PC-3 (cell line): ENCODE measurements at places on chromosomes 16 and 17. TPM values are rescaled to one million over a fixed set of nuclear protein-coding genes. Genes with fewer than 3 reads are reported as not detected.

- no peak for DNase-seq
Measured at GRCh38 chr16:31473264-31473984, 1.5 kb downstream of the TGFB1I1 start.

- peak; percentile 3 for DNase-seq
Measured at GRCh38 chr17:7915179-7915610, 894 bp downstream of the RNF227 start.

DNA sequence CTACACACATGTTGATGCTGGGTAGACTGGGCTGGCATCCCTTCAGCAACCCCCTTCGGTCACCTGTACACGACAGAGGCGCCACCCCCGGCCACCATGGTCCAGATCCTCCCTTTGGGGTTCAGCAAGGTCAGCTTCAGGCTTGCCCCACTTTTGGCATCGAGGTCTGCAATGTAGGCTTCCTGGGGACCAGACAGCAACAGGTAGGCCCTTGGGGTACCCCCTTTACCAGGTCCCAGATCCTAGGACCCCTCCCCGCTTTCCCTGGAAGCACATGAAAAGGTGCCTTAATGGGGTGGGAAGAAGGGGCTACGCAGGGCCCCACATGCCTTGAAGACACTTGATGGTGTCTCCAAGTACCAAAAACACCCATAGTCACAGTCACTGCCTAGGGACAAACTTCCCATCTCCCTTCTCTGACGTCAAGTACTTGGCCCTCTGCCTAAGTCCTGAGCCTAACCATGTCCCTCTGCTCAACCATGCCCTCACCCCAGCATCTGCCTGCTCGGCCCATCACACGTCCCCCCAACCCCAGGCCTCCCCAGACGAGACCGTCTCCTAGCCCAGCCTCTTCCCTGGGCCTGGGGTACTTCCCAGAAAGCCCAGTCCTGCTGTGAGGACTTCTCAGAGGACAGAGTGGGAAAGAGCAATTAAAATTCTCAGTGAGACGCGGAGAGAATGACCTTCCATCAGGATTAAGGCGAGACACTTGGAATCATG lies 12.1 kb downstream of the ACLY start:
- DNase-seq: no peak

GRCh38 chr17:37111329-37111728 lies 162.6 kb downstream of the AATF start:
- DNase-seq: no peak

DNA sequence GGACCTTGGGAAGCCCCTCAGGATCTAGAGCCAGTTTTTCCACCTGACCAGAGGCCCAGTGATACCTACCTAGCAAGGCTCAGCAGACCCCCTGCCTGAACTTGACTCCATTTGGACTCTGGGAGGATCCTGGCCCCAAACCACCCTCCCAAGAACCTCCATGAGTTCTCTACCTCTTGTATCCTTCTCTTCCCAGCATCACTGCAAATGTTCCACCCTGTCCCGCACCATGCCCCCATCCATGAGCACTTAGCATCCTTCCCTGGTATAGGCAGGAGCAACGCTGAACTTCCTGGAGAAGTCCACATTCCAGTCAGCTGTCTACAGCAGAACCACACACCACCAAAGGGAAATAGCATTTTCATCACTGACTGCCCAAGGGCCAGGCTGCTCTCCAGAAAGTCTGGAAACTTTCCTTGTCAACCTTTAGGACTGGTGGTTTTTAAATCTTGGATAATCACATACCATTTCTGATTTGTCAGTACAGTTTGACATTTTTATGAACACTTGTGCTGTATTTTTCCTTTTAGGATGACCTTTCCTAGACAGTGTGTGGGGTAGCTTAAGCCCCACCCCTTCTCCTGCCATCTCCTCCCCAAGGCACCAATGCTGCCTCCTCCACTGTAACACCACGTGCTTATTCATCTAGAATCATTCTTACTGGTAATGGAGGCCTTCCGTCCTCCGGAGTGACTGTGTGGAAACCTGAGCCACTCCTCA lies 13.9 kb downstream of the EIF4A3 start:
- no peak for DNase-seq

DNA sequence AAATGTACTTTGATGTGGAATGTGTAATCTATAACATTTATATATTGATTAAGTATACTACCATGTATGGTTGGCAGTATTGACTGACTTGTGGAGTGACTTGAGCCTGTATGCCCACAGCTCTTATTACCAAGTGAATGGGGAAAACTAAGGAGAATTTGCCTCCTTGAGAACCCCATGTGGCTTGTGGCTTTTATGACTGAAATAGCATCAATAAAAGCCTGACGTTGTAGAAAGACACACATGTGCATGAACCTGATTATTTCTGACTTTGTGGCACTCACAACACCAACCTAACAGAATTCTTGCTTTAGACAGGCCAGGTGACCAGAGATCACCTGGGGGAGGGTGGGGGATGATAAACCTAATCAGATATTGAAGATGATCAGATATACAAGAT lies 2.1 kb upstream of the LRRC75A start:
- no peak for DNase-seq

- DNase-seq: no peak
Measured at GRCh38 chr17:77754956-77755355, 203.5 kb upstream of the TNRC6C start.

DNA sequence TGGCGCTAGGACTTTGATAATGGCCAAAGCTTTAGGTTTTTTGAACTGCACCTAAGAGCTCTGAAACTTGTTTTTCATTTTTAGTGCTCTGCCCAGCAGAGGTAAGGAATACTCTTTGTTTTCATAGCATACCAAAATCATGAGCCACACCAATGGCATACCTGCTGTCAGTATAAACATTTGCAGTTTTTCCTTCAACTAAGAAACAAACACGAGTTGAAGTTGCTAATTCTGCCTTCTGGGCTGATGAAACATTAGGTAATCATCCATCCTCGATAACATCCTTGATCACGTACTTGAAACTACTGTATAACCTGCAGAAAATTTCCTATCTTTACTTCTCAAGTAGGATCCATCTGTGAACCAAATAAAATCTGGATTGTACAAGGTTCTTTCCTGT lies 20.6 kb upstream of the B4GALNT2 start:
- DNase-seq: peak; percentile 63

DNA sequence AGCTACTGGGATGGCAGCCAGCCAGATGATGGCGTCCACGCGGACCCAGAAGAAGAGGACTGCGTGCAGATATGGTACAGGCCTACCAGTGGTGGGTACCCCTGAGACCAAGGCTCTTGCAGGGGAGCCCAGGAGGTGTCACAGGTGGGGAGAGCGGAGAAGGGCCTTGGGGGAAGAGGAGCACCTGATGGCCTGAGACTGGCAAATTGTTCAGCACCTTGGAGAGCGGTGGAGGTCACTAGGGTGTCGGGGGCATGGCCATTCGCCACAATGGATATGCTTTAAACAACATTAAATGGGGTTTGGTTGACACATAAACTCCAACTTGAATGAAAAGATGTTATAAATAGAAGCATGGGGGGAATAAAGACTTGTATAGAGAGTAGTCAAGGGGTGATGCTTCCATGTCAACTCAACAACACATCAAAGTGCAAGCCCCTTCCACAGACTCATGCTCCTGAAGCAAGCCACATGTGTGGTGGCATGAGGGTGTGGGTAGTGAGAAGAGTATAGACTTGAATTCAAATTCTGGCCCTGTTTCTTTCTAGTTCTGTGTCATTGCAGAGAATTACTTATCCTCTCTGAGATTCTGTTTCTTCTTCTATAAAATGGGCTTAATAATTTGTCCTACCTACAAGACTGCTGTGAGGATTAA lies 22.2 kb downstream of the CLEC19A start:
- DNase-seq: no peak

GRCh38 chr17:21373696-21374440 lies 2.3 kb upstream of the KCNJ12 start:
- DNase-seq: no peak

GRCh38 chr17:75981019-75981615 lies 2.1 kb downstream of the TEN1 start:
- no peak for DNase-seq

- peak; percentile 63 for DNase-seq
Measured at GRCh38 chr17:67285360-67285759, 40.4 kb upstream of the HELZ start.

DNA sequence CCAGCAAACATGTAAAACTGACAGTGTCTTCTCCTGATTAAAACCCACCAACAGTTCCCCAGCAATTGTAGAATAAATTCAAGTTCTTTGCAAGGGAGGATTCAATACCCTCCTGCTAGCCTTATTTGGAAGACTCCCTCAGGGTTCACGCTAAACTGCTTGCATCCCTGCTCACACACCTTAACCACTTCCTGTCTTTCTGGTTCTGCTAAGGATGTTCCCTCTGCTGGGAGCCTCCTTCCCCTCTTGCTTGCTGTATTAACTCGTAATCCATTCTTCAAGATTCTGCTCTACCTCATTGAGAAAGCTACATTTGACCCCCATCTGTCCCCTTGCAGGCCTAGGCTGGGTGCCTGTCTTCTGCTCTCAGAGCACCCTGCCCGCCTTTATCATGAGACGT lies 2.3 kb upstream of the SHISA6 start:
- no peak for DNase-seq

DNA sequence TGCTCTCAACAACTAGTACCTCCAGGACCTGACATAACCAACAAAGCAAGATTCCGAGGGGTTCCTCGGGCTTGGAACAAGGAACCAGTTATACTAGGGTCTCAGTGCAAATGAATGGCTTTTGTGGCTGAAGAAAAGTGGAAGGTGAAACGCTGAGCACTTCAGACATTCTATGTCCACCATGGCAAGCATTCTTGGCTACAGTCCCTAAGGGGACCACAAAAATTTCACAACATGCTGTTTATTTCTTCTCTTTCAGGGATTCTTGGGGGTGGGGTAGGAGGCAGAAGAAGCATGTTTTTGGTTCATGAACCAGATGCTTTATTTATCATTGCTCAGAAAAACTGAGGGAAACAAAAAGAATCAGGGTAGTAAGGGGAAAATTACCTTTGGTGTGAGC lies 479.9 kb upstream of the CDH11 start:
- no peak for DNase-seq

DNA sequence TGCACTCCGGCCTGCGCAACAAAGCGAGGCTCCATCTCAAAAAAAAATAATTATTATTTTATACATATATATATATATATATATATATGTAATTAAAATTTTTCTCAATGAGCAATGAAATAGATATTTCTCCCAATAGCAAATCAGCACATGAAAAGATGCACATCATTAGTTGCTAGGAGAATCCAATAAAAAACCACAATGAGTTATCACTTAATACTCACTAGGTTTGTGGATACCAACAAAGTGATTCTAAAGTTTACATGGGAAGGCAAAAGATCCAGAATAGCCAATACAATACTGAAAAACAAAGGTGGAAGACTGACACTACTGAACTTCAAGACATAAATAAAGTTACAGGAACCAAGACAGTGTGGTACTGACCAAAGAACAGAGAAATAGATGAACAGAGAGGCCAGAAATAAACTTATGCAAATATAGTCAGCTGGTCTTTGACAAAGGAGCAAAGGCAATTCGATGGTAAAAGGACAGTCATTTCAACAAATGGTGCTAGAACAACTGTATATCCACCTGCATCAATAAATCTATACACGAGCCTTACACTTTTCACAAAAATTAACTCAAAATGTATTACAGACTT lies 13.6 kb downstream of the SMG6 start:
- DNase-seq: peak; percentile 14

DNA sequence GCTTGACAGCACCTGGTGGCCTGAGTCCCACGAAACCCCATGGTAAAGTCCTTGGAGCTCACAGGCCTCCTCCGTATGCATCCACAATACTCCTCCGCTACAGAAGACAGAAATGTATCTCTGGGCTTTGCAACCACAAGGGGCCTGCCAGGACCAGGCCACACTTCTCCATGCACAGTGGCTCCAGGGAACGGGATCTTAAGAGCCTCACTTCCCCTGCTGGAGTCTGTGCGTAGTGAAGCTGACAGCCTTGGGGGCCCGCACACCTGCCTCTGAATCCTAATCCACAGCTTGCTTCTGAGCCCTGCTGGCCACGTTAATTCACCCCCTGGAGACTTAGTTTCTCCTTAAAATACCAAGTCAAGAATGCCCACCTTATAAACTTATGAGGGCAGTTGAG lies 125.7 kb downstream of the COPRS start:
- no peak for DNase-seq

DNA sequence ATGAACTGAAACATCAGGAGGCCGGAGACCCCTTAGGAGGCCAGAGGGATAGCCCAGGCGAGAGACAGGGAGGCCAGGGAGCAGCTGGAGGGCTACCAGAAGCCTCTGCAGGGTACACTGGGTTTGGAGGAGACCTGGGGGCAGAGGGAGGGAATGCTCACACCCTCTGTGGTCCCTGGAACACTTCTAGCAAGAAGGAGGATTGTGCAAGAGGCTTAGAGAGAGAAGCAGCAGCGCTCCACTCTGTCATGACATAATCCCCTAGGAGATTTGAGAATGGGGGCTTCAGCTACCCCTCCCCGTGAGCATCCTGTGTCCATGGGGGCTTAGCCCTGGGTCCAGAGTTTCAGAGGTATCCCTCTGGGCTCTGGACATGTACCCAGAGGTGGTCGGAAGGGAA lies 15.8 kb downstream of the GPR142 start:
- DNase-seq: no peak

DNA sequence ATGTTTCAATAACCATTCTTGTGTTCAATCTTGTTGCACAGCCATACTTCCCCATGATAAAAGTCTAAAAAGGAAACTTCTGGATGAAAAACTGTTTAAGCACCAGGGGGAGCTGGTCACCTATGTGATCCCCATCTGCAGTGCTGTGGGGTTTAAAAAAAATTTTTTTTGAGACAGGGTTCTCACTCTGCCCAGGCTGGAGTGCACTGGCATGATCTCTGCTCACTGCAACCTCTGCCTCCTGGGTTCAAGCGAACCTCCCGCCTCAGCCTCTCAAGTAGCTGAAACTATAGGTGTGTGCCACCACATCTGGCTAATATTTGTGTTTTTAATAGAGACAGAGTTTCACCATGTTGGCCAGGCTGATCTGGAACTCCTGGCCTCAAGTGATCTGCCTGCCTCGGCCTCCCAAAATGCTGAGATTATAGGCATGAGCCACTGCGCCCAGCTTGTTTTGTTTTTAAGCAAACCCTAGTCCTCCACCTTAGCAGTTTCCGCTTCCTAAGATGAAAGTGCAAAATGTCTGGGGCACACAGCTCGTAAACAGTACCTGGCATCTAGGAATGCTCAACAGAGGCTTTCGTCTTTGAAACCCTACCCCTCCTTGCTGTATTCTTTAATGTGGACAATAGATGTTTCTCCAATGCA lies 25.4 kb downstream of the DNAJA2 start:
- DNase-seq: peak; percentile 53

- DNase-seq: no peak
Measured at GRCh38 chr16:17780181-17780580, 309.4 kb upstream of the XYLT1 start.

- peak; percentile 78 for DNase-seq
Measured at GRCh38 chr17:27226611-27227230, 67.2 kb upstream of the WSB1 start.

- DNase-seq: no peak
Measured at GRCh38 chr17:83175822-83176622, 96.6 kb downstream of the METRNL start.

RDM1 gene
- 2.0 and 2.6 TPM in 2 replicates for total RNA-seq

KRT32 gene
- total RNA-seq: 1.5 TPM in 2 replicates

NACA2 gene
- not detected in 2 replicates for total RNA-seq

NDE1 gene
- 22.6 and 24.9 TPM in 2 replicates for total RNA-seq

SSTR5 gene
- total RNA-seq: 0.51 and 1.0 TPM in 2 replicates

TAF1C gene
- 21.8 and 28.0 TPM in 2 replicates for total RNA-seq

GSDMA gene
- not detected in 2 replicates for total RNA-seq

MARCHF10 gene
- not detected in 2 replicates for total RNA-seq
